ENCODE measurements at places on chromosomes 3 and 15. TPM values are rescaled to one million over a fixed set of nuclear protein-coding genes. Genes with fewer than 3 reads are reported as not detected.

GRCh38 chr3:122857019-122857418, 62.1 kb downstream of the SLC49A4 start:
- H3K36me3 ChIP-seq = peaks cover 6% of the 10 kb centered on the region
- H3K4me1 ChIP-seq = no peaks in the 10 kb centered on the region
- no peaks in the 10 kb centered on the region for H3K27me3 ChIP-seq
- no peak for DNase-seq

DNA sequence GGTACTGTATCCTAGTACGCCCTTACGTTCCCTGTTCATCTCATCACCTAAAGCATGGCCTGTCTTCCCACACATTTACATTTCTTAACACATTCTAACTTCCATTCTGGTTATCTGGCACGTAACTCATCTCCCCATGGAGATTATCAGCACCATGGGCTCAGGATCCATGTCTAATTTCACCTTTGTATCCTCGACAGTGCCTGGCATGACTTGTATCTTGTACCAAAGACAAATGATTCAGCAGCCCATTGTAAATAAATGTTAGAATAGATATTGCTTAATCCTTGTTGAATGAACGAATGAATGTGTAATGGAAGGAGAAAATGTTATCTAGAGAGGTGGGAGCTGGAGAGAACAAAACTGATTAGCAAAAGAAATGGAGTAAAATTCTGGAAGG, 69.7 kb upstream of the TPM1 start:
- peaks cover 8% of the 10 kb centered on the region for H3K27me3 ChIP-seq
- no peak overlapping the region for H3K4me3 ChIP-seq
- H3K36me3 ChIP-seq = no peaks in the 10 kb centered on the region
- H3K4me1 ChIP-seq = peaks cover 7% of the 10 kb centered on the region
- no peak overlapping the region for H3K27ac ChIP-seq

GRCh38 chr3:70309591-70309990, 2.8 kb downstream of the MDFIC2 start:
- DNase-seq = no peak
- no peaks in the 10 kb centered on the region for H3K4me1 ChIP-seq
- no peaks in the 10 kb centered on the region for H3K27me3 ChIP-seq
- no peaks in the 10 kb centered on the region for H3K36me3 ChIP-seq
- H3K4me3 ChIP-seq = no peak overlapping the region
- no peak overlapping the region for H3K27ac ChIP-seq

GRCh38 chr3:125470671-125471070, 49.3 kb downstream of the SNX4 start:
- no peak overlapping the region for H3K27ac ChIP-seq
- peaks cover 2% of the 10 kb centered on the region for H3K4me1 ChIP-seq
- H3K4me3 ChIP-seq = no peak overlapping the region
- no peaks in the 10 kb centered on the region for H3K27me3 ChIP-seq

DNA sequence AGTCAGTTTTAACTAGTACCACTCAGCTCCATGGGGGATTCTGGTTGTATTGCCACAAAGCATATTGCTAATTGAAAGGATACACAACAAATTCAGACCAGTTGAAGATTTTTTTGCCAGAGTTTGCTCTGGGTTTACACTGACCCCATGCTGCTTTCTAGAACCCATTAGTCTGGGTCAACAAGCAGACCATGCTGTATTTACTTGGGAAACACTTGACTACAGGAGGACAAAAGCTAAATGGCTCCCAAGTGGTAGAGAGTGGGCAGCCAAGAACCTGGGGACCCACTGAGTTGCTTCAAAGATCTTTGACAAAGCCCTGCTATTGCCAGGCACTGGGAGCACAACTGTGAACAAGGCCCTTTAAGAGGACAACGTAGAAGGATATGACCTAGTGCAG, 86.8 kb upstream of the PSMD6 start:
- no peak overlapping the region for H3K27ac ChIP-seq
- H3K4me3 ChIP-seq = no peak overlapping the region
- peaks cover 36% of the 10 kb centered on the region for H3K4me1 ChIP-seq
- no peaks in the 10 kb centered on the region for H3K27me3 ChIP-seq
- no peak for DNase-seq
- peaks cover 3% of the 10 kb centered on the region for H3K36me3 ChIP-seq

DNA sequence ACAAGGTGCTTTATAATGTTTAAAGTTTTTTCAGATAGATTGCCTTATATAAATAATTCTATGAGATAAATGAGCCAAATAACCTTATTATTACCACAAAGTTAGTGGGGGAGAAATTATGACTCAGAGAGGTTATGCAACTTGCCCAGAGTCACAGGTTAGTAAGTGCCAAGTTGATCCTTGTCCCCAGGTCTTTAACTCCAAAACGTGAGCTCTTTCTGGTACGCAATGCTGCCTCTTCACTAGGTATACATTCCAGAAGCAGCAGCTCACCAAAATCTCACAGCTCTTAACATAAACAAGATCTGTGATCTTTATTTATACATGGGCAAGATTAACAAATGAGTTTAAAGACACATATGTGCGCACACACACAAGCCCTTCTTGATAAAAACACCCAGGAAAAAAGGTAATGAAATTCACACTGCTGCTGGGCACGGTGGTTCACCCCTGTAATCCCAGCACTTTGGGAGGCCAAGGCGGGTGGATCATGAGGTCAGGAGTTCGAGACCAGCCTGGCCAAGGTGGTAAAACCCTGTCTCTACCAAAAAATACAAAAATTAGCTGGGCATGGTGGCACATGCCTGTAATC, 59.8 kb upstream of the NR2F2 start:
- H3K27ac ChIP-seq = no peak overlapping the region
- no peak for DNase-seq
- H3K27me3 ChIP-seq = no peaks in the 10 kb centered on the region
- H3K4me1 ChIP-seq = peaks cover 6% of the 10 kb centered on the region
- no peaks in the 10 kb centered on the region for H3K36me3 ChIP-seq

The APOD gene
- total RNA-seq = not detected

The EID1 gene
- 143 TPM for total RNA-seq

All from progenitor cell of endocrine pancreas (in vitro differentiated cells).